Eye (tissue), 1 donor: ENCODE measurements at places on chromosomes 16 and 17.

- DNase-seq: no peak
Observed at GRCh38 chr17:50547736-50548083, 736 bp downstream of the SPATA20 start.

DNA sequence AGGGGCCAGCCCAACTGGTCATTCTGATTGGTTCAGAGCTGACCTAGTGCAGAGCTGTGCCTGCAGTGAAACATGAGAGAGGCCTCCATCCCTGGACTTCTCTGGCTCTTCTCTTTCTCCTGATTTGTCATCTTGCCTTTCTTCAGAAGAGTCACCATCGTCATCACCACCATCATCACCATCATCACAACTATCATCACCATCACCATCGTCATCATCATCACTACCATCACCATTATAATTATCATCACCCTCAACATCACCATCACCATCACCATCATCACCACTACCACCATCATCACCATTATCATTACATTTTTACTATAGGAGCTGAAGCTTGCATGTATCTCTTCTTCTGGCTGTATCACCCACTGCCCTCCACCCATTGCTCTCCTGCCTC lies 94.5 kb upstream of the FAM20A start:
- no peak for DNase-seq

DNA sequence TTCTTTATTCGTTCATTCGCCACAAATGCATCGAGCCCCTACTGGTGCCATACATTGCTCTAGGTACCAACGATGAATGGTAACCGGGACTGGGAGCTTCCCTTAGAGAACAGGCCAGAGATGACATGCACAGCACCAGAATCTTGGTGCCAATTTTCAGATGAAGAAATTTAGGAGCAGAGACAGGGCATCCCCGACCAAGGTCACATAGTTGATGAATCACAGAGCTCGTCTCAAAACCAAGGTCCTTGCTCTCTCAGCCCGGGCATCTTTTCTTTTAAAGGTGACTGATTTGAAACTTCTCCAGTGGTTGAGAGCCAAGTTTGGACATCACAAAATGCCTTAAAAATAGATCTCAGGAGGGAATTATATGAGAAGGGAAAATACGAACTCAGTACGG lies 73.2 kb upstream of the C16orf82 start:
- no peak for DNase-seq

GRCh38 chr16:53014287-53014686 lies 38.4 kb downstream of the CHD9NB start:
- DNase-seq: no peak

DNA sequence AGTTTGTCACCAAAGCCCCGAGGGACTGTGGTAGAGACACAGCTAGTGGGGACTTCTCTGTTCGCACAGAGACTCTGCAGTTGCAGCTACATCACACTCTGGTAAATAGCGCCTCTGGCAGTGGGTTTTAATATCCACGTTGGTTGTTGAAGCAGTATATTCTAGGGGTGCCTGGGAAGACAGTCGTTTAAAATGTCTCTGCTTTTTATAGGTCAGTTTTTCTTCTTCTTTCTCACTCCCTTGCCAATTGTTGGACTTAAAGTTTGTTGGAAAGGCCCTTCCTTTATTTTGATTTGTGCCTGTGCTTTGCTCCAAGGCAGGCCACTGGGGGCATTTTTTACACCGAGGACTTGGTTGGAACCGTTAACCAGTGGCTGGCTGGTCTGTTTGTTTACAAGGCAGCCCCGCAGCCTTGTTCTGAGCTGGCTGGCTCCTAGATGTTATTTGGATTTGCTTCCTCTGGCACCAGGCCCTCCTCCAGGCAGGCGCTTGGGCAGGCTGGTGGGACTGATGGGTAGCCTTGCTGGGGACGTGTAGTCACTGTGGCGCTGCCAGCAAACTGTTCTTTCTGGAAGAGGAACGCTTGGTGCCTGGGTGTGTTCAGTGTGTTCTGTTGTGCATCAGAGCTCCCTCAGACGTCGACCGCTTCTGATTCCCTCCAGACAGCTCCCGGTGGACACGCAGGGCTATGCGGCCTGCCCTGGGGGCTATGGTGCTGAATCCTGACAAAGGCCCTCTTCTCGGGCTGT lies 218.2 kb upstream of the CHMP6 start:
- DNase-seq: no peak

- DNase-seq: no peak
Observed at GRCh38 chr16:87628940-87629339, 26.6 kb downstream of the JPH3 start.

DNA sequence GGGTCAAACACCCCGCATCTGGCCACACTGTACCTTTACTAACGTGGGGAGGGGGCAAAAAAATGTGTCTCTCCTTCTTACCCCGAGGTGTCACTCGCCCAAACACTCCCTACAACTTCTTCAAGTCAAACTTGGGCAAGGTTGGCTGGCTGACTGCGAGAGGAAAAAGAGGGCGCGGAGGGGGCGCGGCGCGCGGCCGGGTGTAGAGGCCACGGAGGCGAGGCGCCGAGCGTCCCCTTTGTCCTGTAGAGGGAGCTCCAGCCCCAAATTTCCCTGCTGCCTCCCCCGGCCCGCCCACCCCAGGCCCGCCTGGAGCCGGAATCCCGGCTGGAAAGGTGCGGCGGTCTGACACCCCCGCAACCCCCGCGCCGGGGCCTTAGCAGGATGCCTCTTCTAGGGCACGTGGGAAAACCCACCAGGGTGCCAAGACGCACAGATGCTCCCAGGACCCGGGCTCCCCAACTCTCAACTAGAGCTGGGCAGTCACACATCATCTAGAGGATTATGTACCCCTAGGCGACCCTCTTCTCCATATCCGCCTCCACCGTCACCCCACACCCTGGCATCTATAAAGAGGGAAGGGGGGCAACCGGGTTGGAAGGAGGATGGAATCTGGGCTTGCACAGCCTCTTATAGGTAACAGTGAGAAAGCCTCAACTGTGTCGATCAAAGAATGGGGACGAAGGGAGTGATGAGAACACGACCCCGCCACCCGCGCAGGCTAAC lies 4.2 kb downstream of the IRX3 start:
- DNase-seq: peak; percentile 90

- DNase-seq: no peak
Observed at GRCh38 chr17:17445925-17446665, 30.7 kb upstream of the MED9 start.

- no peak for DNase-seq
Observed at GRCh38 chr17:63928172-63928666, 3.9 kb downstream of the CD79B start.

GRCh38 chr17:10649602-10650001 lies 7.5 kb downstream of the MYH3 start:
- no peak for DNase-seq

DNA sequence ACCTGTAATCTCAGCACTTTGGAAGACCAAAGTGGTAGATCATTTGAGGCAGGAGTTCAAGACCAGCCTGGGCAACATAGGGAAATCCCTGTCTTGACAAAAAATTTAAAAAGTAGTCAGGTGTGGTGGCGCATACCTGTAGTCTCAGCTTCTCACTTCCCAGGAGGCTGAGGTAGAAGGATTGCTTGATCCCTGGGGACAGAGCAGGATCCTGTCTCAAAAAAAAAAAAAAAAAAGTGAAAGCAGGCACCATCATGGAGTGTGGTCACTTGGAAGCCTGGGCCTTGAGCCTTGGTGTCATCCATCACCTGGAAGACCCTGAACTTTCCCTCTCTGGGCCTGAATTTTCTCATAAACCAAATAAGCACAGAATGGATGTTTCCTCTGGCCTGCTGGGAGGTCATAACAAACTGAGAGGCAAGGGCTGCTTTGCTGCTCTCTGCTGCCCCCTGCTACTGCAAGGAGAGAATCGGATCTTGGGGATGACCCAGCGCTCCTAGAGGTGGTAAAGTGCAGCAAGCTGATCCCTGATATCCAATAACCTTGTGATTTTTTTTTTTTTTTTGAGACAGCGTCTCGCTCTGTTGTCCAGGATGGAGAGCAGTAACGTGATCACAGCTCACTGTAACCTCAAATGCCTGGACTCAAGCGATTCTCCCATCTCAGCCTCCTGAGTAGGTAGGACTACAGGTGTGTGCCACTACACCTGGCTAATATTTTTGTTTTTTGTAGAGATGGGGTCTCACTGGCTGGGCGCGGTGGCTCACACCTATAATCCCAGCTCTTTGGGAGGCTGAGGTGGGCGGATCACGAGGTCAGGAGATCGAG lies 75.9 kb upstream of the RNU2-1 start:
- no peak for DNase-seq

GRCh38 chr16:81429045-81429521 lies 15.5 kb upstream of the CMIP start:
- DNase-seq: no peak

GRCh38 chr17:22268214-22268911 lies 576.0 kb downstream of the KCNJ18 start:
- no peak for DNase-seq

- no peak for DNase-seq
Observed at GRCh38 chr17:64385187-64386083, 5.2 kb downstream of the PECAM1 start.

- DNase-seq: no peak
Observed at GRCh38 chr16:53893731-53894435, 189.9 kb downstream of the FTO start.

GRCh38 chr17:78144147-78144719 lies 2.0 kb upstream of the C17orf99 start:
- DNase-seq: peak; percentile 66

- no peak for DNase-seq
Observed at GRCh38 chr16:24950275-24950674, 64.9 kb downstream of the ARHGAP17 start.

GRCh38 chr16:68328151-68328859 lies 17.5 kb downstream of the PRMT7 start:
- peak; percentile 94 for DNase-seq

DNA sequence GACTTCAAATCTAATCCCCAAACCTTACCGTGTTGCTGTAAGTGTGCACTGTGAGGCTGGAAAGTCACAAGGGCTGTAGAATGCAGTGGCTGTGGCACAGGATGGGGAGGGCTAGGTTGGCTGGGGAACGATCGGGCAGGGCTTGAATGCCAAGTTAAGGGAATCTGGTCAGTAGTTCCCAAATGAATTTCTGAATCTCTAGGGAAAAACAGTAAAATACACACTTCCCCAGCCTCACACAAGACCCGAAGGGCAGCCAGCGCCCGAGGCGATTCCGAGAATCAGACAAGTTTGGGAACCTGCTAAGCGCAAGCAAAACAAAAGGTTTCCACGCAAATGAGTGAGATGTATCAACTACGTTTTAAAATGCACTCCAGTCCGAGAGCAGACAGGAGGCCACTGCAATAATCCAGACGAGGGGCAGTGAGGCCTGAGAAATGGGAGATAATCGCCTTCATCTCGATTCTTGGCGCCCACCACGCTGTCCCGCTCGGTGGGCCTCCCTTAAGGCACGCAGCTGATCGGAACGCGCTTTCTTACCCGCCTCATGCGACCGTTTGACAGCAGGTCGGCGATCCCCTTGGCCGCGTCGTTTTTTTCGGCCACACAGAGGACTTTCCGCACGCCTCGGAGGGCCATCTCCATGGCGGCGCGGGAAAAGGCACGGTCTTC lies 599 bp downstream of the TOP3A start:
- DNase-seq: no peak

DNA sequence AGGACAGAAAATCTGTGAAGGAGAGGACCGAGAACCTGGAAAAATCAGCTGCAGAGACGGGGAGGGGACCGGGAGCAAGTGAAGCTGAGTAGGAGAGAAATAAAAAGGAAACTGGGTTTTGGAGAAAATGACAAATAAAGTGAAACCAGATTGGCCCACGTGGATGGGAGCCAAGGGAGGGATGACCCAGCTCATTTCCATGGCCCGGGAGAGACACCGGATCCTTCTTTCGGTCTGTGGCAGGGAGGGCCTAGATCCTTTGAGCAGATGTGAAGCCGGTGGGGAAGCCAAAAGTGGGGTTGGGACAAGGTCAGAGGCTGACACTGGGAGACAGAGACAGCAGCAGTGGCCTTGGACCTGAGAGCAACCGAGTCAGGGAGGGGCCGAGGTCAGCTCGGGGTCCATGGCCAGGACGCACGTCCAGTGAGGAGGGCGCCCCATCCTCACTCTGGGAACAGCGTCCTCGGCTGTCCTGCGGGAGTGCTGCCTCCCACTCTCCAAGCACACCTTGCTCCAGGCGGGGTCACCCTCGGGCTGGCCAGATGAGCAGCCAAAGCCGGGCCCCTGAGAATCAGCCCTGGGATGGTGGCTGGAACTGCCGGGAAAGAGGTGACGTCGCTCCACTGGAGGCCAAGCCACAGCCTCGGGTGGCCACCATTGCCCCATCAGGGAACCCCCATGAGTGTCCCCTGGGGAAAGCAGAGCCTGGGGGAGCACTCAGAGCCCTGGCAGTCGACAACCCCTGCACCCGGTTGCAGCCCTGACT lies 50.8 kb upstream of the CDR2 start:
- DNase-seq: peak; percentile 62

DNA sequence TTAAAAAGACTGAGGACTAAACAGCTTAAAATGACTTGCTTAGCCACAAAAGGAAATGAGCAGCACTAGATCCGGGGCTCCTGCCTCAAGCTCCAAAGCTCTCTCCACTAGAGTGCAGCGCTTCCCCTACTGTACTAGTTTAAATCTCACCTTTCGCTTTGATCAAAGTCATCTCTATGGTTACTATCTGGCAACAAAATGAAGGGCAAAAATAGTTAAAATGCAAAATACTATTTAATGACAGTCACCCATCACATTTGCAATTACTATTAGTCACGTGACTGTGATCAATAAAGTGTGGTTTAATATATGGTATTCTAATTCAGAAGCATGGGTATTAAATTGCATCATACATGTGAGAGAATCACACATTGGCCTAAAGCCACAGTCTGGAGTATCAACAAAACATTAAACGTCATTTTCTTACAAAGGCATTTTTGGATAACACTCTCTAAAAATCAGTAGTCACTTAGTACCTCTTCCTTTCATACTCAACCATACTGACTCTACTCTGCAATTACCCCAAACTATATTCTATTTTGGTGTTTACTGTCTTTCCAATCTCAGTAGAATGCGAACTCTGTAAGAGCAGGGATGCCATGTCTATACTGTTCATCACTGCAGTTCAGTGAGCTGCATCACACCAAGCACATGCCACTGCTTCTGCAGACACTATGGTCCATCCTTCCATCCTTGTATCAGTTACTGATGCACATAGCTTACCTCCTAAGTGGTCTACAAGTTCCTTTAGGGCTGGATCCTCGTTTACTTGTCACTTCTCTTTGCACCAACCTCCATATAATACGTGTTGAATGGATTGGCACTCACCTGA lies 6.2 kb downstream of the PSMD12 start:
- DNase-seq: no peak

- DNase-seq: no peak
Observed at GRCh38 chr16:21239646-21240045, 6.1 kb downstream of the ANKS4B start.

GRCh38 chr16:1615761-1616160 lies 3.6 kb downstream of the CRAMP1 start:
- no peak for DNase-seq

DNA sequence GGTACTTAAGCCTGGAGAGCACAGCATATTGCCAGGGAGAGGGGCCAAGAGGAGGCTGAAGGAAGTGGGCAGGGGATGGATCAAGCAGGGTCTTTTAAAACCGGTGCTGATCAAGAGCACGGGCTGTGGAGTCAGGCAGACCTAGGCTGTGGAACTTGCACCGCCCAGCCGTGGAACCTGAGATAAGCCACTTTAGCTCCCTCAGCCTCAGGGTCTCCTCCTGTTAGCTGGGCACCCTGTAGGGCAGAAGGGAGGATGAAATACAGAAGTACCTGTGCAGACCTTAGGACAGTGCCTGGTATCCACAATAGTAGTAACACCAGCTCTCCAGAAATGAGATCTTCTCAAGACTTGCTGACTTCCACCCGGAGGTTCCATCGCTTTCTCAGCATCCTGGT lies 9.3 kb downstream of the ODAD4 start:
- DNase-seq: no peak
